Activated T-cell treated with anti-CD3 and anti-CD28 coated beads for 1 hour (primary cell): ENCODE measurements at places on chromosomes 4 and X.
A peak's percentile ranks its signal among the peaks of the same experiment; 100 is the strongest.

GRCh38 chr4:38668203-38668971 is 4.4 kb downstream of the KLF3 start:
- no peak for DNase-seq

- DNase-seq = no peak
These were observed 10.8 kb upstream of the ADH1A start for GRCh38 chr4:99301376-99302164.

GRCh38 chr4:84814094-84814750 is 152.3 kb downstream of the WDFY3 start:
- no peak for DNase-seq

- no peak for DNase-seq
These were observed 147.2 kb upstream of the RBPJ start for GRCh38 chr4:26173619-26174018.

DNA sequence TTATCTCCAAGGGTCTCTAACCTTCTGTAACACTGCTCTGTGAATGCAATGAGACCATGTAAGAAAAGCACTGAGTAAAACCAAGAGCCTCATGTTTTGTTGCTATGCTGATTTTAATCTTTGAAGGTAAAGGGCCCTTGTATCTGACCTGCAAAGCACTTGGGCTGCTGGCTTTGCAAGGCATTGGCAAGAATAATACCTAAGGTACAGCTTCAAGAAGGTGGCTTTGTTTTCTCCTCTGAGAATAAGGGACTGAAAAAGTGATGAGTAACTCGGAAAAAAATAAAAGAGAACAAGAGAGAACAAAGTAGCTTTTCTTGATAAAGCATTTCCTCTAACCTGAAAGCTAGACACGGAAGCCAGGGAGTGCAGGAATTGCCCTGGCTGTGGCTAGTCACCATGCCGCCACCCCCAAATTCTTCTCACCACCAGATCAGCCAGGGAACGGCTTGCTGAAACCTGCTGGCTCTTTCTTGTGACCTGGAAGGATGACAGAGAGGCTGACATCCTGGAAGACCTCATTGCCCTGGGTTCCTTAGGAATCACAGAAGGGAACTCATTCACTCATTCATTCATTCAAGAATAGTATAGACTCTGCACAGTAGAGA is 41.8 kb upstream of the HS3ST1 start:
- DNase-seq = no peak

DNA sequence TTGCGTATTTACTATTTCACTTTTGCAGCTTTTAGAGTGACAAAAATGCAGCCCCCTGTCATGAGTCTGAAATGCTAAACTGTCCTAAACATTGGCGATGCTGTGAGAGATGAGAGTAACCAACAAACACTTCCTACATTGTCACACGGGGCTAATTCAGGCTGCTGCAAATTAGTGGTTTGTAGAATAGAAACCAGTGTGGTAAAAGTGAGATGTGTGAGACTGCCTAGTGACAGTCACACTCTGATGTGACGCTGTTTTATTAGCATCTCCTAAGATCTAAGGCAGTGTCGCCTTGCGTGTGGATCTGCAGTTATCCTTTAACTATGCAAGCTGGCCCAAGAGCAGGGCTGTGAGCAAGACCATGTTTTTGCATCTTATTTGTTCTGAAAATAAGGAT is 800.2 kb upstream of the TENM3 start:
- no peak for DNase-seq

- DNase-seq = no peak
These were observed 206.1 kb upstream of the NEIL3 start for GRCh38 chr4:177103619-177104018.

- DNase-seq = no peak
These were observed 13.1 kb upstream of the SULT1B1 start for GRCh38 chr4:69773484-69773883.

DNA sequence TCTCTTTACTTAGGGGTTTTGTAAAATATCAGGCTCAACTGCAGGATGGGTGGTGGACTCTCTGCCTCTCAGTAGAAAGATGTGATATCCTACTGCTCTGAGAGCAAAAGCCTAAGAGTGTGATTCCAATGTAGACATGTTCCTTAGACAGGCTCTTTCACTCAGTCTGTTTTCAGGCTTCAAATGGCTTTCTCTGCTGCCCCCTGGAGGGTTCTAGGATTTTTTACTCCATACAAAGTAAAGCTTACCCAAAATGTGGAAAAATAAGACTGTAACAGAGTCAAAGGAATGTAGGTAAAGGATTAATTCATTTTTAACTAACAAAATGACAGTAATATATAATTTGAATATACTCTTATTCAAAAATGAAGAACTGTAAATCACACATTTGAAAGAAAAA is 32.1 kb downstream of the ZGRF1 start:
- DNase-seq = peak; percentile 4

DNA sequence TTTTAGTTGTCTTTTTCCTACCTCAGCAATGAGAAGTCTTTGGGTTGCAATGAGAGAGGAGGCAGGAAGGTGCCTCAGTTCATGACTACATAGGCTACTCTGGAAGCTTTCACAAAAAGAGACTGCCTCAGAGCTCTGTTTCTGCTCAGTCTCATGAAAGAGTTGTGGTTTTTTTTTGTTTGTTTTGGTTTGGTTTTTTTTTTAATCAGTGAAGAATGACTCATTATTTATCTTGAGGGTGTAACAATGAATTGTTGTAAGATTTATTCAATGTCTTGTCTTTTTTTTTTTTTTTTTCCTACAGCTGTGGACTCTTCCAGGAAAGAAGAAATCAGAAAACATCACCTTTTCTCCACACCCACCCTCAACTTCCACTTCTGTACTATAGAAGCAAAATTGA is 67.5 kb upstream of the CXCL13 start:
- no peak for DNase-seq

GRCh38 chrX:41095908-41096307 is 10.7 kb downstream of the USP9X start:
- no peak for DNase-seq

DNA sequence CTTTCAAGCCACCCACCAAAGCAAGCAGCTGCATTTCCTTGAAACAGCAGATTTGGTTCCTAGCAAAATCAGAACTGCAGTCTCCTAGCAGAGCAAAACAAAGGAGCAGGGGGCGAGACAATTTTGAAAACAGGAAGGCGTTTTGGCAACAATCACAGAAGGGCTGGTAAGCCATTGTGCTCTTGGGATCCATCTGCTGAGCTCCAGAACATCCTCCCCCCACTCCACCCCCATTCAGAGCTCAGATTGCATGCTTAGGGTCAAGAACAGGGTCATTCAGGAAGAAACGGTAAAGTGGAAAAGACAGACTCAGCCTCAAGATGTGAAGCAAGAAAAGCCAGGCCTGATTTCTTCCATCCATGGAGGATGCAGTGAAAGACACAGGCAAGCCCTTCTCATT is 7.6 kb upstream of the PCDH19 start:
- DNase-seq = no peak

DNA sequence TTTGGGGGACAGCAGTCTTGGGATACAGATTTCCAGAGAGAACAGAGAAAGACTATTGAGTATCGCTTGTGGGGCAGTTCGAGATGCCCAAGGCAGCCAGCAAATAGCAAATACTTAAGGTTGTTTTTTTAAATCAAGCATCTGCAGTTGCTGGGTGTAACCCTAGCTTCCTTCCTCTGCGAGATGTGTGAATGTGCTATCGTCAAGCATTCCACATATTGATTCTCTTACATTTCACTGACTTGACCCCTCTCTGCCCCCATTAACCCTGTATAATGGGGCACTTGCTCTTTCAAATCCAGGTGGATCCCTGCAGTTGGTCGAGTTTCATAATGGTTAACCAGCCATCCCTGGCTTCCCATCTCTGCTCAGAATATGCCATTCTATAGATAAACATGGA is 23.5 kb downstream of the KCNE5 start:
- no peak for DNase-seq

- no peak for DNase-seq
These were observed 91.6 kb downstream of the FUNDC1 start for GRCh38 chrX:44451056-44451455.

GRCh38 chrX:95640226-95640625 is 1044.4 kb upstream of the DIAPH2 start:
- no peak for DNase-seq
